ENCODE measurements at places on chromosomes 13 and 19.

DNA sequence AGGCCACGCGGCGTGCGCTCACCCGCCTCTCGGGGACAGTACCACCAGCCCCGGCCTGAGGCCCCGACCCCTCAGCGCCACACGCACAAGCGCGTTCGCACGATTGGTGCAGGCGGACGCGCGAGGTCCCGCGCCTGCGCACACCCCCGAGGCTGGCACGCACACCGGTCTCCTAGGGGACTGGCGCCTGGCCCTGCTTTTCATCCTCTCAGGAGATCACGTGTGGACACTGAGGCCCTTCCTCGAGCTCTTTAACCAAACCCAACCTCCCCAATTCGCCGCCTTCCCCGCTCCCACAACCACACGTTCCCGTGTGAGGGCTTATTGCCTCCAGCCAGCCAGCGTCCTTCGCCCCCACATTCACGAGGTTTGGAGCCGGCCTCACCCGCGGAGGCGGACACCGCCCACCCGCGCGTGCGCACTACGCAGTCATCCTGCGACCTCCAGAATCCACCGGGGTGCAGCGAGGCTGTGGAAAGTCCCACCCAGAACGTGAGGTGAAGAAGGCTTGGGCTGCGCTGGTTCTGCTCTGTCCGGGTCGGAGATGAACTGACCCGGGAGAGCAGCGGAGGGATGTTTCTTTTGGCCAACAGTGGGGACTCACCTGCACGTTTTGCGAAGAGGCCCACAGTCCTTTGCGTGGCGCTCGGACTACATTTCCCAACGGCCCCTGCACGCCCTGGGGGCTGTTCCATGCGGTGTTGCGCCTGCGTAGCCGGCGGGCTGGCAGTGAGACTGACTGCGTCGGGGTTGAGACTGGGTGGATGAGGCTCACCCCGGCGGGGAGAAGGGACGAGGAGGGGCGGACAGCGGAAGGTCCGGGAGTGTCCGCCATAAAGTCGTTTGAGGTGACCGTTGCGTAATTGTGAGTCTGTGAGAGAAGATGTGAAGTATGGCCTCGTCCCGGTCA is 539 bp upstream of the ZNF667 start:
- DNase-seq: peak; percentile 94

DNA sequence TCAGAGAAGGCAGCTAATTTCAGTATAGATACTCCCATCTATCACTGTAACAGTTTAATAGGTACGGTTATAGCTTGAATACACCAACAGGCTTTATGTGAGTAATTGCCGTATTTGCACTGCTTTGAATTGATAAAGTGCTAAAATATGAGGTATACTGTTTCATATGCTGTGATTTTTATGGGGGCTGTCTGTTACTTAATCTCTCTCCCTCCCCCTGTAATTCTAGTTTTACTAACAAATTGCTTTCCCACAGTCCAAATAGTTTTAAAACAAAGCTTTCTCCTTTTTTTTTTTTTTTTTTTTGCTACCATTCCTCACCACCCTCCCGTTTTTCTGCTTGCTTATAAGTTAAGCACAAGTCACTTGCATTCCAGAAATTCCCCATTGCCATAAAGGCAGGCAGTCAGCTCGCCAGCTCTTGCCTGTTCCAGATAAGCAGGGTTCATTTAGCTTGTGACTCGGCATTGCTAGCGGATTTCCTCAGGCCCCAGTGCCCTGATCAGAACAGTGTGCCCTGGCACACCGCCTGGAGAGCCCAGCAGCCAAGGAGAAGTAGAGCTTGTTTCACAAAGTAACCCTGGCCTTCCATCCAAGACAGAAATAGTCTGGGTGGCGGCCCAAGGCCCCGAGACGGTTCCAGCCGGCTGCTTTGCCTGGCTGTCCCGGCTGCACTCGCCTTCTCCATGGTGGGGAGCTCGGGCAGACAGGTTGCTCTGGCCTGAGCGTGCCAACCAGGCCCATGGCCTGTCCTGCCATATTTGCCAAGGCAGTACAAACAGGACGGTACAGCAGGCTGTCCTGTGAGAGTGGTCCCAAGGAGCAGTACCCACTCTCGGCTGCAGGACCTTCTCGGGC is 43.5 kb upstream of the NPAS1 start:
- peak; percentile 96 for DNase-seq

DNA sequence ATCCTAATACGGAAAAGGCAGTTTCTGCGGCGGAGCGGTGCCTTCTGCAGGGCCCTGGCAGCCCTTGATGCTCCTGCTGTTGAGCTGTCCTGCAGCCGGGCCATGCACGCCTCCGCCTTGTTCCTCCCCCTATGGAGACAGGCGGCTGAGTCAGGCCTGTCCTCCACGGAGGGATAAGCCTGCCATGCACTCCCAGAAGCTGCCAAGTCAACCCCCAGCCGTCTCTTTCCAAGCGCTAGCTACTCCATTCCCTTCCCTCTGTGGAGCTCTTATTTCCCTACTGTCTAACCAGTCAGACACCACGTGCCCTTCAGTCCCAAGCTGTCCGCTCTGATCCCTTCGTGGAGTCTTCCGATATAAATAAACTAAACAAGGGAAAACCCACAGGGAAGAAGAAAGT is 197.0 kb downstream of the COL4A1 start:
- DNase-seq: peak; percentile 91

DNA sequence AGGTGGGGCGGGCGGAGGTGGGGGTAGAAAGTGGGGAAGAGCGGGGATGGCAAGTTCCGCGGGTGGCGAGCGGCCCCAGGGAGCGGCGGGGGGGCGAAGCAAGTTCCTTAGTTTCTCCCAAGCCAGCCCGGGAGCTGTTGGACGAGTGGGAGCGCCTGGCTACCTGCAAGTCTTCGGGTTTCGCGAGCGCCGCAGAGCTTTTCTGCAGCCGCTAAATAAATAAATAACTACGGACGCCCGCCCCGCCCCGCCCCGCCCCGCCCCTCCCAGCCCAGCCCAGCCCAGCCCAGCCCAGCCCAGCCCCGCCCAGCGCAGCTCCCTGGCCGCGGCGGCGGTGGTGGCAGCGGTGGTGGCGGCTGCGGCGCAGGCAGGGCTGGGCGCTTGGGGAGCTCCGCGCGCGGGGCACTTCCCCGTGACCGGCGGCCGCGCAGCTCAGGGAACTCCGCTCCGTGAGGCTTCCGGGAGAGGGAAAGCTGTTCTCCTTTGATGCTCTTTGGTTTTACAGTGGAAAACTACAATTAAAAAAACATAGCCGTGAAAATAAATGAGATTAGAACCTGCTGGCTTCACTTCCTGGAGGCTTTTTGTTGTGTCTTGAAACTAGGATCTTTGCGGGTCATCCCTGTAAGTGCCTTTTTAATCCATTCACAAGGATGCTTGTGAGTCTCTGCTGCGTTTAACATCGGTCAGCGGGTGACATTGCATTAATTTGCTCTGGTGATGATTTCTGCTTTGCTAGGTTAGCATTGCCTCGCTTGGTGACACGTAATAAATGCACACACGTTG is at the start of gene UBE2L5:
TSS of gene UBE2L5 (plus strand) at position 440 of the 786 bp plus-strand sequence. CDS start 5,498 bp downstream, outside the sequence.
- peak; percentile 89 for DNase-seq

GRCh38 chr13:102875256-102875655 is 29.4 kb downstream of the ERCC5 start:
- DNase-seq: no peak

- peak; percentile 24 for DNase-seq
Measured at GRCh38 chr13:75222031-75222430, 259.9 kb downstream of the TBC1D4 start.

DNA sequence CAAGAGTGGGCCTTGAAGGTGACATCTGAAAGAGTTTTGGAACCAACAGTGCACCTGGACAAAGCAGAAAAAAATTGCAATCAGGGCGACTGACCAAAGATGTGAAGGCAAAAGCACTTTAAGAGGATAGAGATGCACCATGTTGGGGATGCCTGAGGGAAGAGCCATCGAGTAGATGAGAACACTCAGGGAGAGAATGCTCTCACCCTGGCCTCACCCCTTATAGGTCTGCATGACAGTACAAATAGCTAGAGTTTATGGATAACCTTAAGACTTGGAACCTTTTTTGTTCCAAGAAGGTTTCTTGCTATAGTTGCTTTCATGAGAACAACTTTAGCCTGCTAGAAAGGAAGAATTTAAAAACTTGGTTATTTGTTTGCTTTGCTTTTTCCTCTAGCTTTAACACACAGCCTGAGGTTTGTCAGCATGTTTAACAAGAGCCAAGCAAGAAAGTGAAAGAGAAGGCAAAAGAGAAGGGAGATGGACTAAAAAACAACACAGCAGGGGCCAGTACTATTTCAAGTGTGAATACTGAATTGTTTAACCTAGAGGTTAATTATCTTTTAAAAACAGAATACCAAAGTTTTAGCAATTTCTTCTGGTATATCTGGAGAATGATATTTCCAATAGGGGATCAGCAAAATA is 418.9 kb downstream of the DIAPH3 start:
- DNase-seq: peak; percentile 54

GRCh38 chr19:34254698-34255432 is 511 bp downstream of the GARRE1 start:
- DNase-seq: no peak

GRCh38 chr13:38570706-38571105 is 116.2 kb upstream of the FREM2 start:
- no peak for DNase-seq

DNA sequence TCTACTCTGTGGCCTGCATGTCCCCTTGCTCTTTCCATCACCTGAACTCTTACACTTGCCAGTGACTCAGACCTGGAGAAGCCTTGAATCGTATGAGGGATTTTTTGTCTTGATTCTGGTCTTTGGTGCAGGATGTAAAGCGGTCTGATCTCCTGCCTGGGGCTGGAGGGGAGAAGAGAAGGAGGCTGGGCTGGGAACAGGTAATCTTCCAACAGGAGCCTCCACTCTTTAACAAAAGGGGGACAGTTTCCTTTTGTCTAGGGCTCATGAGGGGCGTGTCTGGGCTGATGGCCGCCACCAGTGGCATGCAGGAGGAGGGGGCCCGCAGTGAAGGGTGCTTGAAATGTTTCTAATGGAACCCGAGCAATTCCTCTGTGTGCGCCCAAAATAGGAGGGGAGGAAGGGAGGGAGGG is 24.7 kb downstream of the NFIX start:
- no peak for DNase-seq

DNA sequence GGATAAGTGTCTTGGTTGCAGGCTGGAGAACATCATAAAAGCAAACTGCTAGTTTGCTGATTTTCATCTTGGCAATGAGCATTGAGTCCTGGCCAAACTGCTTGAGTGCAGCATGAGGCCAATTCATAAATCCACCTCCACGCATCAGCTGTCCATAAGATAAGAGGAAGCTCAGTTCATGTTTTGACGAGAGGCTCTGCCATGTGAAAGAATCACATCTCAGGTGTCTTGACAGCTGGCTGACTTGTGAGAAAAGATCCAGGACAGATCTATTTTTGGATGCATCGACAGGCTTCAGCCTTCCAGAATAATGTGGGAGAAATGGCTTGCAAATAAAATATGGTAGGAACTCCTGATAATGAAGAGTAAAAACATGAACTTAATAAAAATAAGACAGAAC is 5.4 kb upstream of the ZNF682 start:
- no peak for DNase-seq

- DNase-seq: peak; percentile 57
Measured at GRCh38 chr13:89550938-89551337, 1796.5 kb upstream of the MIR17HG start.

GRCh38 chr19:903266-903797 is 9.7 kb downstream of the R3HDM4 start:
- DNase-seq: peak; percentile 41

GRCh38 chr13:72960114-72960513 is 98.7 kb upstream of the KLF5 start:
- DNase-seq: no peak

DNA sequence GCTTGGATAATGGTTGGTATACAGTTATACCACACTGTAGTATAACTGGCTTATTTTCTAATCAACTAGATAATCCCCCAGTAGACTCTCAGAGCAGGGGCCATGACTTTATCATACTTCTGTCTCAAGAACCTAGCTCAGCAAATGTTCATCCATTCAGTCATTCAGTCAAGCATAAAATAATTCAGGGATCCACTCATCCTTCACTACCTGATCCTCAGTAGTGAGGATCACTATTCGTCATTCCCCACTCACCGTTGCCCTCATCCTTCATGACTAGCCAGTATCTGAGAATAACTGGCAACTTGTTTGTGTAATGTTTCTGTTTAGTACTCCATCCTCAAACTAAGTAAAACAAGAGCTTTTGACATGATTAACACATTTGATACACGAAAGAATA is 77.6 kb downstream of the TSC22D1 start:
- DNase-seq: no peak

DNA sequence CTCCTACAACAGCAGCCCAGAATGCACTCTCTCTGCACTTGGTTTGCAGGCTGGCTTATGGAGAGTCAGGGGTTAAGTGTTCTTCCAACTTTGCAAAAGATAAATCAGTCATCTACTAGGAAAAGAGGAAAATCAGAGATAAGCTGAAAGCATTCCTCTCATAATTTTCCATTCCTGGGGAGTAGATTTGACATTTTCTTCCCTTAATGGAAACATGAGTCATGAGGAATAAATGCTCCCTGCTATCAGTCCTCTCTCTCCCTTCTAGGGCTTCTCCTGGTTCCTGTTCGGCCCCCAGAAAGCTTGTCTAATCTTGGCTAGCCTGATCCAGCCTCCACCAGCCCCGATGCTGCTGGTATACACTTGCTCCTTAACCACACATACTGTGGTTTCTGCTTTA is 28.4 kb upstream of the ENOX1 start:
- peak; percentile 76 for DNase-seq

DNA sequence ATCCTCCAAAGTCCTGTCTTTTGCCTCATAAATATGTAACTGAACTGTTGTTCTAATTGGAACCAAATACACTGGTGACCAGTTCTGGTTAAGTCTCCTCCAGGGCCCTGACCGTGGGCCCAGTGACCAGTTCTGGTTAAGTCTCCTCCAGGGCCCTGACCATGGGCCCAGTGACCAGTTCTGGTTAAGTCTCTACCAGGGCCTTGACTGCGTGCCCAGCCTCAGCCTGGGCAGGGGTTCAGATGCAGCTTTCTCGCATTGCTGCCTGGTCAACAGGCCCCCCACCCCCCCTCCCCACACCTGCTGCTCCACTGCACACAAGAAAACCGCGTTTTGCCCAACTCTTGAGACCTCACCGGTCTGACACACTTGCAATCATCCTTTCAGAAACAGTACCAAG is 3.8 kb upstream of the GRTP1 start:
- DNase-seq: no peak

DNA sequence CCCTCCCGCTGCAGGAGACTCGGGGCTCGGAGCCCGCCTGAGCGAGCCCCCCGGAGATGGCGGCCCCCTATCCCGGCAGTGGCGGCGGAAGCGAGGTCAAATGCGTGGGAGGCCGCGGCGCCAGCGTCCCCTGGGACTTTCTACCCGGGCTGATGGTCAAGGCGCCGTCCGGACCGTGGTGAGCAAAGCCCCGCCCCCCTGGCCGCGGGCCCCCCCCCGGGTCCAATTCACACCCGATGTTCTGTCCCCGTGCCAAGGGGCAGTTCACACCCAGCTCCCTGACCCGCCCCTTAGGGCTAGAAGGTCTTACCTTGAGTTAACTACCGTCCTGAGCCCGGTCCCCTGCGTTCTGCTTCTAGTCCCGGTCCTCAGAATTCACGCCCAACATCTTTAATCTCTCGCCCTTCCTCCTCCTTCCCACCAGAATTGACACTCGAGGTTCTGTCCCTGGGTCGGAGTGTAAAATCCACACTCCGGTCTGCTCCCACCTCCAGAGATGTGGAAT is 1.4 kb downstream of the NPAS1 start:
- no peak for DNase-seq

All from astrocyte of the spinal cord (primary cell).